RWPE2 (cell line): ENCODE measurements at places on chromosomes 1 and 21.

DNA sequence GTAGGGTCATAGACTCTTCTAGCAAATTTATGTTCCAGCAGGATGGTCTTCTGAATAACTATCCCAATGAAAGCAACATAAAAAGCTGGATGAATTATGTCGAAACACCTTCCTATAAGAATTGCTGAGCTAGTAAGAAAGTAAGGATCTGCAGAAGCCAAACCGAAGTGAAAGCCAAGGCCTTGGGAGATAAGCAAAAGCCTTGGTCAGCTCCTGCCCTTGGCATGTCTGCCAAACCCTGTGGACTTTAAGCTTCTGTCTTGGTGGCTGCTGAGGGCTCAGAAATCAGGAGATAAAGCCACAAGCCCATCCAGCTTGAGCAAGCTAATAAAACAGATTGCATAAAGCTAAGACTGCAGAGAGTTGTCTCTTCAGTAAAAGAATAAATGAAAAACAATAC is 81.2 kb upstream of the KCND3 start:
- no peak overlapping the region for H3K27ac ChIP-seq
- no peak for DNase-seq
- H3K27me3 ChIP-seq: no peaks in the 10 kb centered on the region
- no peak overlapping the region for H3K4me3 ChIP-seq
- no peaks in the 10 kb centered on the region for H3K4me1 ChIP-seq

- H3K27me3 ChIP-seq: no peaks in the 10 kb centered on the region
- H3K4me1 ChIP-seq: no peaks in the 10 kb centered on the region
- no peaks in the 10 kb centered on the region for H3K36me3 ChIP-seq
- no peak for DNase-seq
These were observed 6.1 kb upstream of the NTPCR start for GRCh38 chr1:232944347-232944746.

DNA sequence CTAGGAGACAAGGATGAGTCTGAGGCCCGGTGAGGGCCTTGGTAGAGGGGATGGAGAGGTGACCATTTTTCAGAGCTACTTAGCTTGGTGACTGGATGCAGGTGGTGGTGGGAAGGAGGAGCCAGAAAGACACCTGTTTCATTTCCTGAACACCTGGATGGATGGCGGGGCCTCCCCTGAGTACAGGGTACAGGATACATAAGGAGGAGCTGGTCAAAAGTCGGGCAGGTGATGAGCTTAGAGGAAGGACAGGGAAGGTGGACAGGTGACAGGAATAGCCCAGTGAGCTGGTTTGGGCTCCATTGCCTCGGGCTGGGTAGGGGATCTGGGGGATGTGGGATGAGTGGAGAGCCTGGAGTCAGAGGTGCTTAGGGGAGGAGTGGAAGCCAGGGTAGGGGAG is 6.3 kb downstream of the FAAH start:
- H3K36me3 ChIP-seq: no peaks in the 10 kb centered on the region
- no peaks in the 10 kb centered on the region for H3K4me1 ChIP-seq
- H3K4me3 ChIP-seq: no peak overlapping the region
- no peak overlapping the region for H3K27ac ChIP-seq

GRCh38 chr1:245550720-245551043 is 395.9 kb downstream of the KIF26B start:
- H3K4me3 ChIP-seq: no peak overlapping the region
- no peaks in the 10 kb centered on the region for H3K27me3 ChIP-seq
- no peak for DNase-seq
- H3K27ac ChIP-seq: no peak overlapping the region
- no peaks in the 10 kb centered on the region for H3K36me3 ChIP-seq
- H3K4me1 ChIP-seq: no peaks in the 10 kb centered on the region

DNA sequence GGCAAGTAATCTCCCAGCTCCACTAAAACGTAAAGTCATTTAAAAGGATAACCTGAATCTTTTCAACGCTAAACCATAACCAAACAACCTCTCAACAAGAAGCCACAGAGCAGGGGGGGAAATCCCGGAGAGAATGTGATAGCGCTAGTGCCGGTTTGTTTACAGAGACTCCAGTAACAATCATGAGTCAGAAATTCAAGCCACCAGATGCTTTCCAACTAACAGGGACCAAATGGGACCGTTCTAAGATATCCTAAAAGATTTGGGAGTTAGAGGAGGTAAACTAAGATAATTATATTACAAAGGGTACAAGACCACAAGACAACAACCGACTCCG is 825 bp downstream of the DCAF8 start:
- no peak for DNase-seq
- no peaks in the 10 kb centered on the region for H3K27me3 ChIP-seq
- peaks cover 11% of the 10 kb centered on the region for H3K36me3 ChIP-seq
- peak overlapping the region; percentile 87 for H3K4me3 ChIP-seq
- peak overlapping the region; percentile 79 for H3K27ac ChIP-seq

- no peaks in the 10 kb centered on the region for H3K27me3 ChIP-seq
- no peaks in the 10 kb centered on the region for H3K36me3 ChIP-seq
- H3K4me3 ChIP-seq: no peak overlapping the region
- no peaks in the 10 kb centered on the region for H3K4me1 ChIP-seq
- DNase-seq: no peak
These were observed 164.3 kb upstream of the RAB4A start for GRCh38 chr1:229106526-229107125.

DNA sequence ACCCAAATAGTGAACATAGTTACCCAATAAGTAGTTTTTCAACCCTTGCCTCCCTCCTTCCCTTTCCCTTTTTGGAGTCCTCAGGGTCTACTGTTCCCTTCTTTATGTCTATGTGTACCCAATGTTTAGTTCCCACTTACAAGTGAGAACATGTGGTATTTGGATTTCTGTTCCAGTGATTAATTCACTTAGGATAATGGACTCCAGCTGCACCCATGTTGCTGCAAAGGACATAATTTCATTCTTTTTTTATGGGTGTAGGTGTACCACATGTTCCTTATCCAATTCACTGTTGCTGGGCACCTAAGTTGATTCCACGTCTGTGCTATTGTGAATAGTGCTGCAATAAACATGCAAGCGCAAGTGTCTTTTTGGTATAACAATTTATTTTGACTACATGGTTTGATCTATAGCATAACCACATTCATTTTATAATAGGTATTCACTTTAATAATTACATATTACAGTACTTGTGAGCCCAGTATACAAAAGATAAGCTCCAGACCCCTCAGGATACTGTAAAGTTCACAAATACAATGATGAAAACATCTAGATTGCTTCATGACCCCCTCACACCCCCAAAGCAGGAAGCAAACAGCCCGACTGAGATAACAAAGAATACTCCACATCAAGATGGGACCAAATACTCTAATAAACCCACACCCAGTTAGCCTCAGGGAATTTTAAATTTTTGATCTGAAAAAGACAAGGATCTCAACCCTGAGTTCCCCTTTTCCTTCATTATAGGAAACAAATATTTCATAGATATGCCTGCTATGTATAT is 45.3 kb downstream of the PUM1 start:
- H3K27me3 ChIP-seq: no peaks in the 10 kb centered on the region
- peaks cover 13% of the 10 kb centered on the region for H3K4me1 ChIP-seq
- no peak overlapping the region for H3K27ac ChIP-seq
- H3K4me3 ChIP-seq: no peak overlapping the region
- H3K36me3 ChIP-seq: peaks cover 70% of the 10 kb centered on the region

DNA sequence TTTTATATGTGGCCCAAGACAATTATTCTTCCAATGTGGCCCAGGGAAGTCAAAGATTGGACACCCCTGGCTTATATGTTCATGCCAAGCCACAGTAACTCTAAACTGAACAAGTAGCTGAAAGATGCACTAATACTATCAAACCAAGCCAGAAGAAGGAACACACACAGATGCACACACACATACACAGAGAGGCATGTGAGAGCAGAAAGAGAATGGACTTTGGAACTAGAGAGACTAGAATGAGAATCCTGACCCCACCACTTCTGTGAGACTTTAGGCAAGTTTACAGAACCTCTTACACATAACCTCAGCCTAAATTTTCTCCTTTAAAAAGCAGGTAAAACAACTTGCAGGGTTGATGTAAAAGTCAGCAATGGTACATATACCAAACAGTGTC is 11.2 kb upstream of the TMEM81 start:
- no peaks in the 10 kb centered on the region for H3K4me1 ChIP-seq
- no peak overlapping the region for H3K4me3 ChIP-seq
- no peak overlapping the region for H3K27ac ChIP-seq
- no peaks in the 10 kb centered on the region for H3K27me3 ChIP-seq

- no peaks in the 10 kb centered on the region for H3K36me3 ChIP-seq
- no peak for DNase-seq
- H3K27me3 ChIP-seq: no peaks in the 10 kb centered on the region
- no peak overlapping the region for H3K4me3 ChIP-seq
These were observed 90.4 kb upstream of the DPH5 start for GRCh38 chr1:101116006-101116405.
